Activated CD4-positive, alpha-beta T cell treated with anti-CD3 and anti-CD28 coated beads, Interleukin-2, amount 50 U/mL, for 24 hours (primary cell): ENCODE measurements at places on chromosomes 7 and 10.

DNA sequence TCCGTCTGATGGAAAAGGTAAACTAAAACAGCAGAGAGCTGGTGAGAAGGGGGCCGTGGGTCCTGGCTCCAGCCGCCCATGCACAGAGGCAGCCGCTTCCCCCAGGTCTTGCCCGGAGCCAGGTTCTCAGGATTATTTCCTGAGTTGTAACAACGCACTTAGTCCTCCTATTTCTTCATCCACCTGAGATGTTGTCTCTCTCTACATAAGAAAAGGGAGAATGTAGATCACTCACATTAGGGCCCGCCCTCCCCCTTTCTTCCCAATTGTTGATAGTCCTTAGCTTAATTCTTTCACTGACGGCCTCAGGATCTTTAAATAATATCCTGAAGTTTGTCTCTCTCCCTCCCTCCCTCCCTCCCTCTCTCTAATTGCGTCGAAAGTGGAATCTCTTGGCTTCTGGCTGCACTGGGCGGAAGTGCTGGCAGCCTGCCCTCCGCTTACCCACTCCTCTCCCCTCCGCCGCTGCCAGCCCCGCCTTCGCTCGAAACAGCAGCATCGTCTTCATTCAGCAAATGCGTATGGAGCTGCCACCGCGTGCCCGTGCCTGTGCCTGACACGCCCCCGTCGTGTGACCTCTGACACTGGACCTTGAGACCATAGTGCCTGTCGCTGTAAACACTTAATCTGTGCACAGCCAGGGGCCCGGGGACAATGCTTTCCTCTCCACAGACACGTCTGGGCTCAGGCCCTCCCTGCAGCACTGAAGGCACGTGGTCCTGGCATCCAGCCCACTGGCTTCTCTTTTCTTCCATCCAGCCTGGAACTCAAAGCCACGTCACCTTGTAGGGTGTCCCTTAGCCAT, 174.5 kb upstream of the PPP2R2D start:
- DNase-seq: no peak

- no peak for DNase-seq
These were observed 638 bp downstream of the IQCE start for GRCh38 chr7:2559283-2559950.

DNA sequence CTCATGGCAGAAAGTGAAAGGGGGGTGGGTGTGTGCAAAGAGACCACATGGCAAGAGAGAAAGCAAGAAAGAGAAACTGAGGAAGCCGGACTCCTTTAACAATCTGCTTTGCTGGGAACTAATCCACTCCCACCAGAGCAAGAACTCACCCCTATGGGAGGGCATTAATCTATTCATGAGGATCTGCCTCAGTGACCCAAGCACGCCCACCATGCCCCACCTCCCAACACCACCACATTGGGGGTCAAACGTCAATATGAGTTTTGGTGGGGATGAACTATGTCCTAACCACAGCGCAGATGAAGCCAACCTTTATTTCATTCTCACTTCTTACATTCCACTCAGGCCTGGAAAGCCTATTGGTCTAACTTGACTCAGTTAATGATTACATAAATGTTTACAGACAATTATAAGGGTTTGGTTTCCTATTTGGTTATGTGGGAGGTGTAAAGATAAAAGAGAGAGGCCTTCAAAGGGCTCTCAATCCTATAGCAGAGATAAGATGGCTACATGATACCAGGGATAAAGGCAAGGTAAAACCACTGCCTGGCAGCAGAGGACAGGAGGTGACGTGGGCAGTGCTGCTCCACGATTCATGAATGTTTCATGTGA, 601.8 kb downstream of the PARD3 start:
- no peak for DNase-seq

GRCh38 chr10:102408131-102408727, 10.4 kb downstream of the PSD start:
- no peak for DNase-seq

DNA sequence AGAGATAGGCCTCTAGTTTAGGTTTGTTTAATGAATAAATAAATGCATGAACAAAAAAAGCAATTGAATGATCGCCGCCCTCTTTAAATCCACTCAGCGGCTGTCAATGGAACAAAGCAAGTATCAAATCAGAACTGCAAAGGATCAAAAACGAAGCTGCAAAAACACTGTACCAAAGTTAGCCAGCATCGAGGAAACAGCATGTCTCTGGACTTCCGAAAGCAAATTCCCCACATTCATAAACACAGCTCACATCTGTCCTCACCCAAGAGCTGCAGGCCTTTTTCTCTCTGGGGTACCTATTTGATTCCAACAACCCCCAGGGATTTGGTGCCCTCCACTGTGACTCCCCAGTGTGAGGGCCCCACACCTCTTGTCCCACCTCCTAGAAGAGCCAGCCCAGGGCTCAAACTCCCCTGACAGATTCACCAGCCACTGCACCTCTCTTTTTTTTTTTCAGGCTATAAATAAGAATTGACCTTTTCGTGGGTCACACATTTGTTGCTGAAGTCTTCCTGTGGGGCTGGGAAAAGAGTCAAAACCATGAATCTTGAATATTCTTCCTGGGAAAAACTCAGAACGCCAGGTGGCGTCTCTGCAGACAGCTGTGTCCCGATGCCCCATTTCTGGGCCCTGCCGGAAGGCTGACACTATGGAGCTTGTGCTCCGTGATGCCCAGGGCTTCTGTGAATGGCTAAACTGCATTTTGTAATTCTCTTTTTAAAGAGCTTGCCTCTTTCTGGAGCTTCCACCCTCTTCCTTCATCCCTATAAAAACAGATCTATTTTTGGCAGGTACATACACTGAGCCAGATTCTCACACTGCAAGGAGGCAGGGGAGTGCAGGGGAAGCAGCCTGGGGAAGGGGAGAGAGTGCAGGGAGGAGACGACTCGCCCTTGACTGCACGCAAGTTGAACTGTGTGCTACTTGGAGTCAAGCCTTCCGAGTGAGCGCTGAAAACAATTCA, 51.7 kb downstream of the HSPA12A start:
- DNase-seq: no peak

- DNase-seq: no peak
These were observed 27.3 kb upstream of the PFKP start for GRCh38 chr10:3040069-3040468.

GRCh38 chr10:18312374-18313139, 172.3 kb downstream of the CACNB2 start:
- no peak for DNase-seq

DNA sequence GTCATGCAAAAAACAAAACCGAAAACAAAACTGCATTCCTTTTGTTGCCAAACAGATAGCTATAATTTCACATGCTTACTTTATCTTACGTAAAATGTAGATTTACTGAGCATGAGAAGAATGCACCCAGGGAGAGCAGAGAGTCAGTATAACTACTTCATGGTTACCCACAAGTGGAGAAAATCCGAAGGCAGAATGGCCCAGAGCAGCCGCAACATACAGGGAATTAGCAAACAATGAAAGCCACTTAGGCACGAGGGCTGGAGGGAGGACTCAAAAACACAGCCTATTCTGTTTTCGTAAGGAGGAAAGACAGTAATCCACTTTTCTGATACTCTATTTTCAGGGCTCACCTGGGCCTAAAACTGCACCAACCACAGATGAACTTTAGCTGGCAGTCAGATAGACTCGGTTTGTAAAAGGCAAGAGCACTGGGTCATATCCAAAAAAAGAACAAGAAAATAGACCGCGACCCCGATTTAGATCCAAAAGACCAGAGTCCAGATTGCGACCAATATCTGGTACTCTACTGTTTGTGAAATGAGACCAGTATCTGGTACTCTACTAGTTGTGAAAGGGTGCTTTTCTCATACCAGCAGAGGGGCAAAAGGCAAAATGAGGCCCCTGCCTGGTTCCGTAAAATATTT, 1.3 kb downstream of the ITPRIP start:
- DNase-seq: no peak

GRCh38 chr10:32731527-32731926, 226.5 kb downstream of the ITGB1 start:
- no peak for DNase-seq

- DNase-seq: no peak
These were observed 2.4 kb downstream of the NKX2-3 start for GRCh38 chr10:99534939-99535763.

- no peak for DNase-seq
These were observed 62.1 kb downstream of the VWA2 start for GRCh38 chr10:114301177-114301576.

GRCh38 chr7:6435486-6436384, 12.0 kb downstream of the DAGLB start:
- peak; percentile 82 for DNase-seq

DNA sequence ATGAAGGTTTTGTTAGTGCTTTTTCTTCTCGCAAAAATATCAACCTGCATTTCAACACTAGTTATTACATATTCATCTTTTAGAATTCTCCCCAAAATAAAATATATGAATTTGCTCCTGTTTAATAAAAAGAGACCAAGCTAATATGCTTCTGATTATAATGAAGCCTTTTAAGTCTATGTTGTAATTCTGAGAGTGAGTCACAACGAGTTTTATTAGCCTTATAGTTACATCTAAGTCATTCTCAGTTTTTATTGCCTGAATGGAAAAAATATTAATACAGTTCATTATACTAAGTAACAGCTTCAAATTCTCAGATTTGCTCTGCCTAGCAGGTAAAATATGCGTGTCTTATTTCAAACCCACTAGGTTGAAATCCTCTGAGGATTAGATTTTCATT, 152.4 kb upstream of the CELF2 start:
- no peak for DNase-seq

GRCh38 chr10:77837248-77837924, 89.2 kb downstream of the DLG5 start:
- DNase-seq: peak; percentile 18

- no peak for DNase-seq
These were observed 646.7 kb downstream of the PARD3 start for GRCh38 chr10:34168439-34168838.

DNA sequence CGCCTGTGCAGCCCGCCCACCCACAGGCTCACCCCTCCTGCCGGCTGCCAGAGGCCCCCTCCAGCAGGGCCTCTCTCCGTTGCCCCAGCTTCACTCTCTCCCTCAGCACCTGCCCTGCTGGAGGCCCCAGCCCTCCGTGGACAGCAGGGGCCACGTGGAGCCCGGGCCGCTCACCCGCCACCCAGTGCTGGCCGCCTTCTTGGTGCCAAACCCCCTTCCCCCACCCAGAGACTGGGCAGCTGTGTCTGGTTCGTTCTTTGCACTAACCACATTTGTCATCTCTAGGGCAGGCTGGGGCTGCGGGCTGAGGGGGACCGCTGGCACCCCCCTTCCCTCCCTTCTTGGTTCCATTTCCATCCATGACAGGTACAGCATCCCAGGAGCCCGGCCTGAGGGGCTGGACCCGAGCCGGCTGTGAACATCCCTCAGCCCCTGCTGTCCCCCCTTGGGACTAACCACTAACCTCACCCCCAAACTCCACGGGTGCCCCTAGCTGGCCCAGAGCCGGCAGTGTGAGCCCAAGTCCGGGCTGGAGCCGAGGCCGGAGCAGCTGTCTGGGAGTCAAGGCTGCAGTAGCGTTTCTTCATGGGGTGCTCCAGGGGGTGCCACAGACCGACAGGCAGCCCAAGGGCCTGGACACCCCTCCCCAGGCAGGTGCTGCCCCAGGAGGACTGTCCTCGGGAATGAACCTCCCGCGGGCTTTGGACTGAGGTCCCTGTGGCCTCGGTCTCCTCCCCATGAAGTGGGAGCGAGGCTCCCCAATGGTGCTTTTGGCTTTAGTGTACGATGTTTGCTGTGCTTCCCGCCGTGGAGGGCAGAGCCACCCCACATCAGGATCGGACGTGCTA, 25.5 kb upstream of the AMZ1 start:
- no peak for DNase-seq

- DNase-seq: no peak
These were observed 138.7 kb downstream of the NRP1 start for GRCh38 chr10:33195608-33196376.

GRCh38 chr7:69889338-69889975, 291.2 kb downstream of the AUTS2 start:
- no peak for DNase-seq

GRCh38 chr10:15120523-15120922, 23.4 kb downstream of the RPP38 start:
- no peak for DNase-seq

DNA sequence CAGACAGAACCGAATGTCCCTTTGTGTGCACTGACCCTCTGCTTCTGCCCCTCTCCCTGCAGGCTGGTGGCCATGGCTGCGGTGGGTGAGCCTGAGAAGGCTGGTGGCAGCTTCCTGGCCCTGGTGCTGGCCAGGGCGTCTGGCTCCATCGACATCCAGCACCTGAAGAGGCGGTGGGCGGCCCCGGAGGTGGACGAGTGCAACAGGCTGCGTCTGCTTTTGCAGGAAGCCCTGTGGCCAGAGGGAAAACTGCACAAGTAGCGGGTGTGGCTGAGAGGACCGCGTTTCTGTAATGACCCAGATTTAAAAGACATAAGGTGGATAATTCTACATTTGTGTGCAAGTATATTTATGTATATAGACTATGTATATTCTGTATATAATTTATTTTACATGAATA, 89.2 kb downstream of the DYNC2I1 start:
- no peak for DNase-seq

DNA sequence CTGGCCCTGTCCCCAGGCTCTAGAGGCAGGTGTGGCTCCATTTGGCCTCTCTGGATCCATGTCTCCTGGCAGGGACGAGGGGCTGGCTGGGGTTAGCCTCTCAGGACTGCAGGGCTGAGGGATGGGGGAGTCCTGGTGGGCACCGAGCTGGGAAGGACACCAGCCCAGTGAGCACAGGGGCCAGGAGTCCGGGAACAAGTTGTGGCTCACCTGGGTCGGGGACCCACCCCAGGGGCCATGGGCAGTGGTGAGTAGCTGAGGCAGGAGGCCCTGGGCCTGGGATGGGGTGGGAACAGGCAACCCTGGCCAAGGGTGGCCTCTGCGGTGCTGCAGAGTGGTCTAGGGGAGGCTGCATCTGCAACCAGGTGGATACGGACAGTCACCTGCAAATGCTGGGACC, 24.1 kb downstream of the ANTXRL start:
- no peak for DNase-seq

DNA sequence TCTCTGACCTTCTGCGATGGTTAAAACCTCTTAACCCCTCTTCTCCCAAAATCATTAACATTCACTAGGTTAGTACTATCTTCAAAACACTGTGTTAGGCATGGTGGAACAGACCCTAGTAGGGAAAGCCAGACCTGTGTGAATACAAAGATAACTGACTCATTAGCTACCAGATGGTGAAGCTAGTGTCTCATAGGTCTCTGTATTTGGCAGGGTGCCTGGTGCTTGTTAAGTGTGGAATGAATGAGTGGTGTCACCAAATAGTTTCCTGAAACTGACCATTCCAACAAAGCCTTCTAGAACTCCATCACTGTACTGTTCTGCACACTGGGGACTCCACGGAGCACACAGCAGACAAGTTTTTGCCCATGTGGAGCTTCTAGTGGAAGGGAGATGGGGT, 27.7 kb upstream of the TM9SF3 start:
- no peak for DNase-seq

- no peak for DNase-seq
These were observed 746.5 kb downstream of the AUTS2 start for GRCh38 chr7:70344726-70345125.

- no peak for DNase-seq
These were observed 674 bp upstream of the OSBPL3 start for GRCh38 chr7:24980534-24981170.

- DNase-seq: no peak
These were observed 119.5 kb downstream of the CPED1 start for GRCh38 chr7:121107923-121108498.
